CD8-positive, alpha-beta memory T cell (primary cell): ENCODE measurements at places on chromosomes 11 and 22.

- DNase-seq: no peak
Observed at GRCh38 chr11:1839924-1840779, 1.4 kb downstream of the TNNI2 start.

DNA sequence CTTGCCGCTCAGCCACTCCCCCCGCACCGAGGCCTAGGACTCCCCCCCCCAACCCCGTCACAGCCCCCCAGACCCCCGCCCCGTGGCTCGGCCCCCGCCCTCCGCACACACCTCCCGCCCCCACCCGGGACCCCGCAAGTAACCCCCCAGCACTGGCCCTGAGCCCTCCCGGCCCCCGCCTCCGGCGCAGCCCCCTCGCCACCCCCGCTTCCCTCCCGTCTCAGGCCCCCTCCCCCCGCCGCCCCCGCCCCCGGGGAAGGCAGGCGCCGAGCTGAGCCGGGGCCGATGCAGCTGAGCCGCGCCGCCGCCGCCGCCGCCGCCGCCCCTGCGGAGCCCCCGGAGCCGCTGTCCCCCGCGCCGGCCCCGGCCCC lies 1.5 kb downstream of the SHANK3 start:
- no peak for DNase-seq

GRCh38 chr11:13761250-13761649 lies 92.8 kb downstream of the FAR1 start:
- DNase-seq: no peak

GRCh38 chr11:126293726-126294125 lies 10.1 kb upstream of the DCPS start:
- DNase-seq: no peak

DNA sequence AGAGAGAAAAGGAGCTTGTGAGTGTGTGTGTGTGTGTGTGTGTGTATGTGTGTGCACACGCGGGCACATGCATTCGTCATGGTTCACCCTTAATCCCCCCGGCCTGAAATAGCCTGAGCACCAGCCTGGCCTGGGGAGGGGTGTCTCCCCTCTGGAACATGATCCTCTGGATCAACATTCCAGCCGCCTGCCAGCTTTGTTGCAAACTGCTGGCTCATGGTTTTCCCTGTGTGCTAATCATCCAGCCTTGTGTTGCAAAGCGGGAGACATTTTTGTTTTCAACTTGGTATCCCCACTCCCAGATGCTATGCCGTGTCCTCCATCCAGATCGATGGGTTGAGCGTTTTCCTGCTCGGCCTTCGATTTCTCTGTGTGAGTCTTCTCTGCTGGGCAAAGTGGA lies 94.3 kb downstream of the FEZ1 start:
- no peak for DNase-seq

DNA sequence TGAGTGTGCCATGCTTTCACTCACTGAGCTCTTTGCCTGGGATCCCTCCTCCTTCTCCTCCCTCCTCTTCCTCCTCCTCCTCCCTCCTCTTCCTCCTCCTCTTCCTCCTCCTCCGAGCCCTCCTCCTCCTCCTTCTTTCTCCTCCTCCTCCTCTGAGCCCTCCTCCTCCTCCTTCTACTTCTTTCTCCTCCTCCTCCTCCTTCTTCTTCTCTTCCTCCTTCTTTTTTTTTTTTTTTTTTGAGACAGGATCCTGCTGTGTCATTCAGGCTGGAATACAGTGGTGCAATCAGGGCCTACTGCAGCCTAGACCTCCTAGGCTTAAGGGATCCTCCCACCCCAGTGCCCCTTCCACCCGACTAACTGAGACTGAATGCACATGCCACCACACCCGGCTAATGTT lies 62.3 kb downstream of the DEUP1 start:
- DNase-seq: no peak

GRCh38 chr11:100930185-100930778 lies 199.3 kb downstream of the PGR start:
- DNase-seq: peak; percentile 10

- DNase-seq: no peak
Observed at GRCh38 chr11:56783448-56784041, 35.0 kb upstream of the OR9G4 start.

GRCh38 chr11:28009388-28009787 lies 98.6 kb downstream of the KIF18A start:
- DNase-seq: no peak

DNA sequence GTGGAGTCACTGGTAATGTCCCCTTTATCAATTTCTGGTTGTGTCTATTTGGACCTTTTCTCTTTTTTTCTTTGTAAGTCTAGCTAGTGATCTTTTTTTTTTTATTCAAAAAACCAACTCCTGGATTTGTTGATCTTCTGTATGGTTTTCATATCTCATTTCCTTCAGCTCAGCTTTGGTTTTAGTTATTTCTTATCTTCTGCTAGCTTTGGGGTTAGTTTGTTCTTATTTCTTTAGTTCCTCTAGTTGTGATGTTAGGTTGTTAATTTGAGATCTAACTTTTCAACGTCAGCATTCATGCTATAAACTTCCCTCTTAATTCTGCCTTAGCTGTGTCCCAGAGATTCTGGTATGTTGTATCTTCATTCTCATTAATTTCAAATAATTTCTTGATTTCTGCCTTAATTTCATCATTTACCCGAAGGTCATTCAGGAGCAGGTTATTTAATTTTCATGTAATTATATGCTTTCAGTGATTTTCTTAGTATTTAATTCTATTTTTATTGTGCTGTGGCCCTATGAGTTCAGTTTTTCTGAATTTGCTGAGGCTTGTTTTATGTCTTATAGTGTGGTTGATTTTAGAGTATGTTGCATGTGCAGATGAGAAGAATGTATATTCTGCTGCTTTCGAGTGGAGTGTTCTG lies 29.0 kb downstream of the PI4KA start:
- no peak for DNase-seq

GRCh38 chr11:17604915-17605233 lies 57.8 kb downstream of the OTOG start:
- no peak for DNase-seq

DNA sequence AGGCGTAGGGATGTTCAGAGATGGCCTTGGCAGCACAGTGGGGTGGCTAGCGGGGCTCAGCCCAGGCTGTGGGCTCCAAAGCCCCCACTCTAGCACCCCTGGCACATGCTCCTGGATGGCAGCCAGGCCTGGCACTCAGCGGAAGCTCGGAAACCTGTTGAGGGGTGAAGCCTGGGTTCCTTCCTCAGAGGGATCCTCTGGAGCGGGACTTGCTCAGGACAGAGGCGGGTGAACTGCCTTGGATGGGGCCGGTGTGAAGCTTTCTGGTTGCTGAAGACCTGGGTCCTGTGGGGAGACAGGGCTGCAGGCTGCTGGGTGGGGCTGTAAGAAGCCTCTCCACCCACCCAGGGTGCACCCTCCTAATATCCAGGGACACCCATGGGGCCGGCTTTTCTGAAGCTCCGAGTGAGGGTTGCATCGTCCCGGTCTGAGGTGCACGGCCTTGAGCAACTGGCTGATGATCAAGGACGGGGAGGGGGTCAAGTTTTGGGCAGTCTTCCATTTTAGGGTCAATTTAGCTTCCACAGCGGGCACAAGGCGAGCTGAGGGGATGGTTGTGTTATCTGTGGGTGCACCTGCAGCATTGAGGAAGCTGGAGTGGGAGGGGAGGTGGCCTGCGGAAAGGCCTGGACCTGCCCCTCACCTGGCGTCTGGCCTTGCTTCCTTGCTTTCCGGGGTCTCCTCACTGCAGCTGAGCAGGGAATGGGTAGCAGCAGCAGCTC lies 5.2 kb downstream of the MRGPRE start:
- DNase-seq: no peak

- no peak for DNase-seq
Observed at GRCh38 chr22:48753752-48754517, 1073.7 kb downstream of the BRD1 start.
